ENCODE measurements at places on chromosomes 12 and 14.

DNA sequence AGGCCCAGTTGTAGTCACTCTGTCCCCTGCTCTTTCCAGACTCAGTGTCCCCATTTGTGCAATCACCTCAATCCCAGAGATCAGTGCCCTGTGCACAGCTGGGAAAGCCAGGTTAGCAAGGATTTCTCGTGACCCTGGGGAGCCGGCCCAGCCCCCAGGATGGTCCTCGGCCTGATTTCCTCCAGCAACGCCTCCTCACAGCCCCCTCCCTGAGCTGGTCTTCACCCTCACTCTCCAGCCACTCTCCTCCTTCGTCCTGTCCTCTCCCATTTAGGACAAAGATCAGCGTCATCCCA lies 194.8 kb upstream of the C14orf180 start:
- no peak for DNase-seq

DNA sequence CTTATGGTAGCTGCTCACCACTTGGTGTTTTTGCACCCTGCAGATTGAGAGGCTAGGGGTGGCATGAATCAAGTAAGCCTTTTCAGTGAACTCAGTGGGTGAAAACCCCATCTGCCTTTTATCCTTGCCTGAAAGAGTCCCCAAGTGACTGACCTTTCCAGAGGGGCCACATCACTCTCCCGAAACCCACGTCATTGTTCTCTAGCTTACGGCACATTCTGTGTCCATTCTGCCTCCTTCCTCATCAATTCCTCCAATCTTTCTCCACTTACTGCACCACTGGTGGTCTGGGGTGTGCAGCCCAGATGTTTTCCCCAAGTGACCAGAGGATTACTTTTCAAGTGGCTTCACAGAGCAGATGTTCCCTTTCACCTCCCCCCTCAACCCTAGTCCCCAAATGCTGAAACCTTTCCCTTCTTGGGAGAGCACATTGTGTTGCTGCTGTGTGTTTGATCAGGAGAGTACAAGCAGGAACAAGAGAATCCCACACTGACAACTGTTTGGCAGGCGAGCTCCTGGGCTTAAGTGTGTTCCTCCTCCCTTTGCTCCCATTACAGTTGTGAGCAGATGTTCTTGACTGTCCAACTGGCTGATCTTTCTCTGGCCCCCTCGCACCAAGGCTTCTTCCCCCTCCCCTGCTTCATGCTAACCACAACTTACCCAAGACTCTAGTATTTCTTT lies 138.0 kb upstream of the IGF1 start:
- no peak for DNase-seq

- no peak for DNase-seq
Observed at GRCh38 chr14:32417956-32418552, 89.0 kb downstream of the AKAP6 start.

GRCh38 chr12:132494294-132495164 lies 4.6 kb downstream of the FBRSL1 start:
- DNase-seq = no peak

GRCh38 chr14:85159726-85160125 lies 370.2 kb upstream of the FLRT2 start:
- DNase-seq = no peak

DNA sequence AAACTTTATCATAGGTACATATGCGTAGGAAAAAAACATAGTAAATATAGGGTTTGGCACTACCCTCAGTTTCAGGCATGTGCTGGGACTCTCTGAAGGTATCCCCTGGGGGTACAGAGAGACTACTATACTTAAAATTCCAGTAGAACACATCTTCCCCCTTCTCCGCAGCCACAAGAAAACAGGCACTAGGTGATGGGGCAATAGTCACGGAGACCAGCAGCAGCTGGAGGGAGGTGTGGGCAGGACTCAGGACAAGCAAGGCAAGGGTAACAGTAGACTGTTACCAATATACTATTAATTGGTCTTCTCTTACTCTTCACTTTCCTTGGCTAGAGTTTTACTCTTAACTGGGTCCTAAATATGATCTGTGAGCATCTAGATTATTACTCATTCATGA lies 4.6 kb upstream of the PAPOLA start:
- no peak for DNase-seq

DNA sequence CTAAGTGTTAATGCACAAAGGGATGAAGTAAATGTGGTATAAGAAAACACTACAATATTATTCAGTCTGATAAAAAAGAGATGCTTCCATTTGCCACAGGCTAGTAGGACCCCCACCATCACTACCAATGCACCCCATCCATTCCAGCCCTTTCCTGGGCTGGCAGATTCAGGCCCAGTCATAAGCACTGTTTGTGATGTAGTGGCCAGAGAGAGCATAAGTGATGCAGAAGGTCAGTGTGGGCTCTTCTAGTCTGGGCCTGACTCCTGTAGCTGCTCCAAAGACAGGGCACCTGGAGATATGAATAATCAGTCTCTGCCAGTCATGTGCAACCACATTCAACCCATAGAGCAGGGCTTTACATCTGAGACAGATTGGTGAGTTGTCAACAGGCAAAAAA lies 1294.7 kb downstream of the TMEM121 start:
- DNase-seq = no peak

DNA sequence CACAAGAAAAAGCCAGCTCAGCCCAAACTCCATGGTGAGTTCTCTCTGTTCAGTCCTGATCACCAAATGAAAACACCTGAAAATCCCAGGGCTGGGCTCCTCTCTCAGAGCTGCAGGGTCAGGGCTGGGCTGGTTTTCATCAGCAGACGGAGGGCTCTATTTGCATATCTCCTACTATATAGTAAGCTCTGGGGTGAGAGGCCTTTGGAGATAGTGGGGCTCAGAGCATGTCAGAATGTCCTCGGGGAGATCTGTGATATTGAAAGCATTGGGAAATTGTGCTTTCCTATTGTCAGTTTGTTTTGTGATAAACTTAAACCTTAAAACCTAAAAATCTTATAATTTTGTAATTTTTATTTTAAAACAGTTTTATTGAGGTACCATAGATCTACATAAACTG lies 742.6 kb downstream of the TMEM121 start:
- DNase-seq = no peak

- no peak for DNase-seq
Observed at GRCh38 chr12:39682689-39683477, 63.3 kb upstream of the ABCD2 start.

DNA sequence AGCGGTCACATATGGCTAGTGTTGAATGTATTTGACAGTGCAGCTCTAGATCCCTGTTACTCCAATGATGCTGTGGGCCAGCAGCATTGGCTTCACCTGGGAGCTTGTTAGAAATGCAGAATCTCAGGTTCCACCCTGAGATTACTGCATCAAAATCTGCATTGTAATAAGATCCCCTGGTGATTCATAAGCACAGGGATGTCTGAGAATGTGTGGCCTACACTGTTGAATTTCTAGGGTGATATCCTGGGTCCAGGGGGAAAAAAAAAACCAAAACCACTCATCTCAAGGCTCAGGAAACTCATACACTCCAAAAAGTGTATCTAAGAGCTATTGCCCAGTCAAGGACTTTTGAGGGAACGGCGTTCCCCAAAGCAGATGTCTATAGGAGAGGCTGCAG lies 196.8 kb downstream of the PPM1H start:
- DNase-seq = no peak

DNA sequence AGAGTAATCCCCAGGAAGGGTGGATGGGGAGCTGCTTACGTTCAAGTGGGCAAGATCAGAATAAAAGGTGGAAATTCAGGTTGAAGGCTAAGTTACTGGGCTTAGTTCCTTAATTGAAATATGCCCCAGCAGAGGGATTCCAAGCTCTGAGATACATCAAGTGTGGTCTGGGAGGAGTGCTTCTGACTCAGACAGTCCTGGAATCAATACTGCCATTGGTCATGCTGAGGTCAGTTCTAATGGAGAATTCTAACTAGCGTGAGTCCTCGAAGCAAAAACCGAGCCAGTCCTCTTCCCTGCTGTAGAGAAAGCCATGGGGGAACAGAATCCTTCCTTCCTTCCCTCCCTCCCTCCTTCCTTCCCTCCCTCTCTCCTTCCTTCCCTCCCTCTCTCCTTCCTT lies 39.9 kb downstream of the NOS1 start:
- no peak for DNase-seq

- DNase-seq = no peak
Observed at GRCh38 chr14:36426836-36427235, 93.2 kb downstream of the NKX2-1 start.

DNA sequence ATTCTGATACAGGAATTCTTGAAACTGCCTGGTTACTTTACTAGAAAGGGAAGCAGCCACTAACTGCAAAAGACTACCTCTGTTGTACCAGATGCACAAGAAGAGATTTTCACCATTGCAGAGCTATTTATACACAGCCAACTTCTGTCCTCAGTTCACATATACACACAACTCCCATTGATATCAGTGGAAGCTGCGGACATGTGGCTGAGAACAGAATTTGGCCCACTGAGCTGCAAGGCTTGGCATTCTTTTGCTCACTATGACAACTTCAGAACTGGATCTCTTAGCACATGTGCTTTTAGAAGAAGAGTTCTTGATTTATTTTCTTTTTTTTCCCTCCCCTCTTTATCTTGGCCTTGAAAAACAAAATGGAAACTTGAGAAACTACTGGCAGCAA lies 28.3 kb downstream of the PTPRO start:
- no peak for DNase-seq

- no peak for DNase-seq
Observed at GRCh38 chr14:43778570-43778936, 728.5 kb downstream of the FSCB start.

DNA sequence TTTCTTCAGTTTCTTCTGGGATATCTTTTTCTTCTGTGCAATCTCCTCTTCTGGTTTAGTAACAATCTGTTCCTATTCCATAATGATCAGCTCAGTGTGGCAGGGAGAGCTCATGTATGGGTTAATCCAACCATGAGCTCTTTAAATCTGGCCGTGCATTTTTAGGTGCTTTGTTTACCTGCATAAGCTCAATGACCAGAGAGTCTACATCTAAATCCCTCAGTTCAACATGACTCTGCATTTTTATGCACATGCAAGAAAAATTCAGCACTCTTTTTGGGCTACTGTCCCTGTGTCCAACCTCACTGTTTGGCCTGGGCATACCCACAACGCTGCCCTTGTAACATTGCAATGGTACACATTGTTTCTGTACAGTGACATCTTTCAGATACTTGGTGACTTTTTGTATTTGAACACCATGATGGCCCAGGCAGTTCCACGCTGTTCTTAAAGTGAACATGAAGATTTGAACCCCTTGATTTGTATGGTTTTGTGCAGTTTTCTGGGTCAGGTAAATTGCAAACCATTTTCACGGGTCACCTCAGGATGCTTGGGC lies 243.3 kb upstream of the SRRM4 start:
- DNase-seq = no peak

DNA sequence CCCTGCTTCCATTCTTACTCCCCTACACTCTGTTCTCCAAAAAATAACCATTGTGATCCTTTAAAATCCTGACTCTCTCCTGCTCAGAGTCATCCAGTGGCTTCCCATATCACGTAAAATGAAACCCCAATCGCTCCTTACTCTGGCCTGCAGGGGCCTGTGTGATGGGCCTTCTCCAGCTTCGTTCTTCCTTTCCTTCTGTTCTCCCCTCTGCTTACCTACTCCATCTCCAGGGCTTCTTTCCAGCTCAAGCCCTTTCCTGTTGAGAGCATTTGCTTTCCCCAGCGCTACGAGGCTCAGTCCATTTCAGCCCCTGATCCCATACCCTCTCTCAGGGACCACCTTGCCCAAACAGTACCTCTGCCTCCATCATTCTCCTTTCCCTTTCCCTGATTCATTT lies 144.4 kb upstream of the ARHGAP5 start:
- no peak for DNase-seq

DNA sequence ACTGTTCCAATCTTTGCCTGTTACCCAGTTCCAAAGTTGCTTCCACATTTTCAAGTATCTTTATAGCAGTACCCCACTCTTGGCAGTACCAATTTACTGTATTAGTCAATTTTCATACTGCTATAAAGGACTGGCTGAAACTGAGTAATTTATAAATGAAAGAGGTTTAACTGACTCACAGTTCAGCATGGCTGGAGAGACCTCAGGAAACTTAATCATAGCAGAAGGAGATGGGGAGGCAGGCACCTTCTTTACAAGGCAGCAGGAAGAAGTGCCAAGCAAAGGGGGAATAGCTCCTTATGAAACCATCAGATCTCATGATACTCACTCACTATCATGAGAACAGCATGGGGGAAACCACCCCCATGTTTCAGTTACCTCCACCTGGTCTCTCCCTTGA lies 215.0 kb downstream of the SNAPC1 start:
- DNase-seq = no peak

GRCh38 chr12:115740586-115741155 lies 536.8 kb downstream of the MED13L start:
- DNase-seq = no peak

DNA sequence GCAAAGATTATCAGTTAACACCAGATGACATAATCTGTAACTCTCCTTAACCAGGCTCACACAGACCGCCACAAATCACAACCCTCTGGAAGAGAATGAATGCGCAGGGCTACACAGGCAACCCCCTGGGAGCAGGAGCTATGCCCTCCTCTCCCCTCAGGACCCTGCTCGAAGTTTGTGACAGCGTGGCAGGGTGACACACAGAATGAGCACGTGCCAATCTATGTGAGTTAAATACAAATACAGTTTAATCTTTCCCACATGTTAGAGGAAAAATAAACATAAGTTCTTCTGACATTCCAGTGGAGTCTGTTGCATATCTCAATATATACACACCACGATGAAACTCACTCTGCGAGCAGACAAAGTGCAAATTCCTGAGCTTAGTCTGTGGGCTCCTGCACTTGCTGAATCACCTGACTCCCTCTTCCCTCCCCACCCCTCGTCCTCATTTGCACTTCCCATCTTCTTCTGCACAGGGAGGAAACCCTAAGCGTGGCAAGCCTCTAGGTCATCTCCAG lies 37.6 kb downstream of the BCAT1 start:
- no peak for DNase-seq

GRCh38 chr12:63445224-63445880 lies 222.9 kb downstream of the DPY19L2 start:
- DNase-seq = no peak

DNA sequence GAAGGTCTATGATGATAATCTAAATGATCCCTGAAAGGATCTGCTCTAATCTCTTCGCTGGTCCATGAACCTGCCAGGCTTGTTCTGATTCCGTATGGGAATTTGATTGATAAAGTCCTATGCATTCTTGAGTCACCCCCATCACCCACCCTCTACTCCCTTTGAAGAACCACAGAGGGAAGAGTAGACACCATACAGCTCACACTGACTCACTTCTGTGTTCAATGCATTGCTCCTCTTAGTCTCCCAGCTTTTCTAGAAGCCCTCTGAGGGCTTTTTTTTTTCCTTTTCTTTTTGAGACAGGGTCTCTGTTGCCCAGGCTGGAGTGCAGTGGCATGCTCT lies 18.5 kb upstream of the GPRC5A start:
- DNase-seq = no peak

DNA sequence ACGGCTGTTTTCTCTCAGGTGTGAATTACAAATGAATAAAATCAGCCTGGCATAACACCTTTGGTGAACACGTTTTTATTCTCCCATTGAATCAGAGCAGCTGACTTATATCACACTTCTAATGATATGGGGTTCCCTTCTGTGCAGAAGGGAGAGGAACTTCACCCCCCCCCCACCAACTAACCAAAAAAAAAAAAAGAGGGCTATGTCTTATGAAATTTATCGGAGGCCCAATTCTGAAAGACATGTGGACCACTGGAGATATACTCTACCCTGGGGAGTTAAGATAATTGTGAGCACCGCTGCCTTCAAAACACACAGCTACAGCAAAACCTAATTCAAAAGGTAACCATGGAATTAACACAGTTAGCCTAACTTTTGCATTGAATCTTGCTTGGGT lies 4.6 kb downstream of the BCL11B start:
- no peak for DNase-seq
